Activated CD8-positive, alpha-beta T cell treated with anti-CD3 and anti-CD28 coated beads for 36 hours (primary cell): ENCODE measurements at places on chromosomes 13 and 19. TPM values are rescaled to one million over a fixed set of nuclear protein-coding genes. Genes with fewer than 3 reads are reported as not detected.

DNA sequence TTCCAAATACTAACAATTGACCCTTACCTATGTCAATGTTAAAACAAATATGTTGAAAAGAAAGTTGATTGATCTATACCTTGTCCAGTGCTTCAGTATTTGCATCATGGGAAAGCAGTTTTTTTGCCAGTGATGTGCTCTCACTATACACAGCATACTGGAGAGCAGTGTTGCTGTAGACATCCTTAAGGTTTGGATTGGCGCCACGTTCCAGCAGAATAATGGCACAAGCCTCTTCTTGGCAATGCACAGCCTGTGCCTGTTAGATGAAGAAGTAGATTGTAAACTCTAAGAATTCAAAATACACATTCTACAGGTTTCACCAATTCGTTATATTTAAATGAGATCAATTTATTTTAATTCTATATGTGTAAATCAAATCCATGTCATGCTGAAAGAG, 43.9 kb upstream of the C1QTNF9B start:
- no peaks in the 10 kb centered on the region for H3K36me3 ChIP-seq
- peaks cover 16% of the 10 kb centered on the region for H3K27me3 ChIP-seq
- DNase-seq: no peak
- H3K27ac ChIP-seq: no peak overlapping the region

DNA sequence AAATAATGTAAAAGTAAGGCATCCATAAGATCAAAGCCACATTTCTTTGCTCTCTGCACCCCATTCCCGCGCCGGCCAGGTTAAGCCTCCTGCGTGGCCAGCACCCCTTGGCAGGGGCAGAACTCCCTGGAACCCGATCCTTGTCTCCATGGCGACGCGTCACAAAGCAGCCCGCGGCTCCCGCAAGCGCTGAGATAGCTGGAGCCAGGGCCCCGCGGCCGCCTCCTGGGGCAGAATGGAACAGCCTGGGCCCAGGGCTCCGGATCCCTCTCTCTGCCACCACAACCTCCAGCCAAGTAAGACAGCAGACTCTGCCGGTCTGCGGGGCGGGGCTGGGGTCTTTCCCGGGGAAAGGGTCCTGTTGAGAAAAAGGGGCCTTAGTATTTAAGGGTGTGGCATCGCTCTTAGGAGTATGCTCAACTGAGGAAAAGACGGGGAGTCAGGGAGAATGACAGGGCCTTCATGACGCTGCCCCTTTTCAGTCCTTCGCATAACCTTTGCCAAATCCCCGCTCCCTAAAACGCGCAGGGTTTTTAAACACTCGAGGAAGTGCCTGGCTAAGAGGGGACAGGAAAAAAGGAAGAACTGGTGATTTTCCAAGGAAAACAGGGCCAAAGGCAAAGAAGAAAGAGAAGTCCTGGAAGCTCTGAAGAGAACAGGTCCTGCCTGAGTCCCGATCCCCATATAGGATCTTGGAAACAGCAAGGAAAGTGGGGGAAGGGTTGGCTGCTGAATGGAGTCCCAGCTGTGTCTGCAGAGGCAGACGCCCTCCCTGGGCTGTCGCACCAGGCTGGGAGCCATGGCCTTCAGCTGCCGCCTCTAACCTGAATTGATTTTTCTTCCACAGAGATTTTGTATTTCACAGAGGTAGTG, at the start of gene TEX26:
TSS of gene TEX26 (plus strand) at position 176 of the 873 bp plus-strand sequence. CDS start at position 236, 60 bp downstream.
- H3K27me3 ChIP-seq: peaks cover 42% of the 10 kb centered on the region
- no peaks in the 10 kb centered on the region for H3K36me3 ChIP-seq
- H3K27ac ChIP-seq: no peak within 1 kb of the TSS
- no peaks in the 10 kb centered on the region for H3K4me1 ChIP-seq

DNA sequence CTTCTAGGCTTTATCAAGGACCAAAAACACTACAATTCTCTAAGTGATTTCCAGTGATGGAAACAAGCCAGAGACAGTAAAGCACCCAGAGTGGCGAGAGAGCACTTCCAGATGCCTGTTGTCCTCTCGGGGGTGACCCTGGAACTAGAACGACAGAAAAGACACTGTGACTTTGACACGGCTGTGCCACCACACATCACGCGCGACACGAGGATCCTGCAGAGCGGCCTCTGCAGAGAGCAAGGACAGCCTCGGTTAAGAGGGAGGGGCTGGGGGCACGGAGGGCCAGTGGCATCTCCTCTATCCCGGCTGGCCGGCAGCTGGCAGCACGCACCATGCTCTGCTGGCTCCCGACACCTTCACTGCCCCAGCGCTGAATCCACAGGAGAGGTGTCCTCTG, 42.3 kb downstream of the SUGP2 start:
- DNase-seq: no peak
- H3K27me3 ChIP-seq: no peaks in the 10 kb centered on the region
- H3K27ac ChIP-seq: no peak overlapping the region
- H3K36me3 ChIP-seq: peaks cover 18% of the 10 kb centered on the region

GRCh38 chr19:28426730-28427225, 786.2 kb downstream of the UQCRFS1 start:
- peaks cover 2% of the 10 kb centered on the region for H3K27me3 ChIP-seq
- no peaks in the 10 kb centered on the region for H3K36me3 ChIP-seq
- no peak overlapping the region for H3K4me3 ChIP-seq
- no peak for DNase-seq
- peaks cover 5% of the 10 kb centered on the region for H3K4me1 ChIP-seq

FCER2 gene
- total RNA-seq: 3.0 TPM
